ENCODE measurements at places on chromosomes 3 and 15.

- DNase-seq, result no peak
Measured at GRCh38 chr15:32716915-32717425, 834 bp upstream of the GREM1 start.

DNA sequence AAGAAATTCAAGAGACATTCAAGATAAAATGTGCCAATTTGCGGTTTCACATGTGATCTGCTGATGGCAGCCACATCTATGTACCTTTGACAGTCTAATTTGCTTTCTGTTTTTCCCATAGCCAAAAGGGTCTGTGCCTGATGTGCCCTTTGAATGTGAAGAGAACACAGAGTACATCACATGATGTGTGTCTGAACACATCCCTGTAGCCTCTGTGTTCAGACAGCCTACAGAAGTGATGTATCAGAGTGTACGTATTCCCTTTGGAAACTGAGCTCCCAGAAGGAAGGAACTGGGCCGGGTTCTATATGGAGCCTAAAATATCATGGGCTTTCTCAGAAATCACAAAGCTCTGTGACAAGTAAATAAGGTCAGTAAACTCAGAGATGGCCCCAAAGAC, 52.4 kb downstream of the BOC start:
- no peak for DNase-seq

- DNase-seq, result no peak
Measured at GRCh38 chr3:10483686-10484345, 21.6 kb downstream of the ATP2B2 start.

DNA sequence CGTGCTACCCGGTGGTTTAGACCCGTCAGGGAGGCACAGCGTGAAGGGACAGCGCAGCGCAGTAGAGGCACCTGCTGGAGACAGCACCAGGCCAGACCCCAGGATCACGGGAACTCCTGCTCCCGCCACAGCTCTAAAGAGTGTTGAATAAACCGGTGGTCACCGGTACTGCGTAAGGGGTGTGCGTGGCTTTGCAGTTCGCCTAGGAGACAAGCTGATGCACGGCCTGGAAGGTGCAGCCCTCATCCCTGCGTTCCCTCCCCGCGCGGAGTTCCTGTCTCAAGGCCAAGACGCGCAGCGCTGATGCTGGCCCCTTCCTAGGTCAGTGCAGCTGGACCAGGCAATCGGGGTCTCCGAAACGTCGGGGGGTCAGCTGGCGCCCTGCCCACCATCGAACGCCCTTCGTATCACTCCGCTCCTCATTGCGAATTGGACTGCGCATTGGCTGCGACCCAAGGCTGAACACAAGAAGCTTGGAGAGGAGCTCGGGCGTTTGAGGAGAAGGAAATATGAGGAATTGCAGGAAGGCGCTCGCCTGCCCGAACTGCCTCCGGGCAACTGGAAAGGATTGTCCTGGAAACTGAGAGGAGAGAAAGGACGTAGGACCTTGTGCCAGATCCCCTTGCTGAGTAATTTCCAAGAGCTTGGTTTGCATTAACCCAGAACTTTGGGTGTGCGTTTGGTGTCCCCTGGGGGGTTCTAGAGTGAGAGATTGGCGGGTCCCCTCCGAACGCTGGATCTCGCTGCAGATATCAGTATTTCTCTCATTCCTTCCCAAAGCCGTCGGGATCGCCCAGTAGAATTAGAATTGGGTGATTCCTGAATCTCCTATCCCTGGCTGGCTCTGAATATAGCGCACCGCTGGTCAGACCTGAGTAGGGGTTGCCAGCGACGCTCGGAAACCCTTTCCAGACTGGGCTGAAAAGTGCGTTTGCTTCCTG, 2.3 kb upstream of the SOX14 start:
- DNase-seq, result no peak

DNA sequence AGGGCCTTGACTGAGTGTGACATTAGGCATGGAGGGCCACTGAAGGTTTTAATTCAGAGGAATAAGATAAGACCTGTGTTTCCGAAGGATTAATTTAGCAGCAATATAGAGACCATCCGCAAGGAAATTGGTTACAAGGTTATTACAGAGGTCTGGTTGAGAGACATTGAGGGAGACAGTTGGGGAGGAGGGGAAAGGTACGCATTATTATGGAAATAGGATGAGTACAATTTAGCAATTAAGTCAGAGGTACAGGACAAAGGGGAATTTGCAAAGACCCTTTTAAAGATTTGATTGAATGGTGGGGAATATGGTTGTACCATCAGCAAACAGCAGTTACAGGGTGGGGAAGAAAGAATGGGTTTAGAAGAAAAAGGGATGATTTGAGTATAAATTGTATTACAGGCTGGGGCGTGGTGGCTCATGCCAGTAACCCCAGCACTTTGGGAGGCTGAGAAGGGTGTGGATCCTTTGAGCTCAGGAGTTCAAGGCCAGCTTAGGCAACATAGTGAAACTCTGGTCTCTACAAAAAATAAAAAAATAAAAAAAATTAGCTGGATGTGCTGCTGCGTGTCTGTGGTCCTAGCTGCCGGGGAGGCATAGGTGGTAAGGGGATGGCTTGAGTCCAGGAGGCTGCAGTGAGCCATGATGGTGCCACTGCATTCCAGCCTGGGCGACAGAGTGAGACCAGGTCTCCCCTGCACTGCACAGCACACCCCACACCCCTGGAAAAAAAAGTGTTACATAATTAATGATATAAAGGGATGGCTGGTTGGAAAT, 11.3 kb downstream of the ARL8B start:
- no peak for DNase-seq

GRCh38 chr15:71501344-71502076, 308.8 kb upstream of the NR2E3 start:
- DNase-seq, result no peak

All from activated naive CD4-positive, alpha-beta T cell treated with Interleukin-2 at 50 U/mL for 16 hours (primary cell).